ENCODE measurements at places on chromosomes 12 and 14.

GRCh38 chr14:50607181-50607580 is 47.2 kb downstream of the ATL1 start:
- peak; percentile 73 for DNase-seq

GRCh38 chr12:131591714-131592709 is 118.9 kb upstream of the SFSWAP start:
- DNase-seq: no peak

DNA sequence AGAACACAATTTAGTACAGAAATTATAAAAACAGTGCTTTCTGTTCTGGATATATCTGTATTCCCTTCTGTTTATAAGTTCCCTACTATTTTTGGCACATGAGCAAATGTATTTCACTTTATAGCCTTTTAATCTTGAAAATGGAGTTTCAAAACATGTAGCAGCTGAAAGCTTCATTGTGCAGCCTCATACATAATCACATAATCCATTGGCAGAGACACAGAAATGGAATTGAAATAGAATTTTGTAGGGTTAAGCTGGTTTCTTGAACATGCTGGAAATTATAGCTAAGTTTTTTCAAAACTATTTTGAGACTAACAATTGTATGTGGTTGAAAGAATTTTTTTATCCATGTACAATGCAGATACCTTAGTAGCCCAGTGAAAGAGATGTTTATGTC is 614.3 kb upstream of the MDGA2 start:
- DNase-seq: no peak

GRCh38 chr14:58826845-58827686 is 189.3 kb downstream of the DACT1 start:
- no peak for DNase-seq

- no peak for DNase-seq
Measured at GRCh38 chr12:56243731-56244181, 13.9 kb downstream of the SLC39A5 start.

- peak; percentile 36 for DNase-seq
Measured at GRCh38 chr14:61555056-61555838, 140.1 kb upstream of the HIF1A start.

DNA sequence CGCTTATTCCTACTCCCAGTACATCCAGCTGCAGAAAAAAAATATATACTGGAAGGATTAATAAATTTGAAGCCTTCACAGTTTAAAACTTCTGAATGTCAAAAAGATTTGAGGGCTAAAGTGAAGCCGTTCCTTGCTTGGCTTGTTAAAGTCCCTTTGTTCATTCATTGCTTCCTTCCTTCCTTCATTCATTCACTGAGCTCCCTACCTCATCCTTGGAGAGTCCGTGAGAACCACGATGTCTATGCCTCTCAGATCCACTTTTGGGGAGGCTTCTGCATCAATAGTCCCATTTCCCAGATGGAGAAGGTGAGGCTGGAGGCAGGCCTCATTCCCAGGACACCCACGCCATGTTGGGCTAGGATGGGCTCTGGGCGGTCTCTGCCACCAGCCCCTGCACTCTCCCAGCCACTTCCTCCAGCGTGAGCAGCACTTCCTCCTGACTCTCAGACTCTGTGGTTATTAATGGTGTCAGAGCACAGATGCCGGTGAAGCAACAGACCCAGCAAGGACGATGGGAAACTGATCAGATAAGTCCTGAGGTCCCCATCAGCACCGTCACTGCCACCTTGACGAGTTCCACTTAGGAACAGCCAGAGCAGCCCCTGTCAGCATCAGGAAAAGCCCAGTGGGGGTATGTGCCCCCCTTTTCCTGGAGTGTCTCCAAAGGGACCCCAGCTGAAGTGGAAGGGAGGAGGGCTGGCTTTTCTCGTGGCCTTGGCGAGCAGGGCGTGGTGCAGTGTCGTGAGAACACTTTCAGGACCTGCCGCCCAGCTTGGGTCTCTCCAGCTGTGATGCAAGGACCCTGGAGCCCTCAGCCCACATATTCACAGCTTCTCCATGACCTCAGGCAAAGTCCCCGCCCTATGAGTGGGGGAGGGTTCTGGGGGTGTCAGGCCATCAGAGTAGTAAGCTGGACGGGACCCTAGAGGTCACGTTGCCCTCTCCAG is 21.2 kb downstream of the ASB2 start:
- DNase-seq: no peak

GRCh38 chr12:109167781-109168180 is 51.4 kb downstream of the ACACB start:
- no peak for DNase-seq

- no peak for DNase-seq
Measured at GRCh38 chr12:87182696-87183233, 846.4 kb downstream of the C12orf50 start.

DNA sequence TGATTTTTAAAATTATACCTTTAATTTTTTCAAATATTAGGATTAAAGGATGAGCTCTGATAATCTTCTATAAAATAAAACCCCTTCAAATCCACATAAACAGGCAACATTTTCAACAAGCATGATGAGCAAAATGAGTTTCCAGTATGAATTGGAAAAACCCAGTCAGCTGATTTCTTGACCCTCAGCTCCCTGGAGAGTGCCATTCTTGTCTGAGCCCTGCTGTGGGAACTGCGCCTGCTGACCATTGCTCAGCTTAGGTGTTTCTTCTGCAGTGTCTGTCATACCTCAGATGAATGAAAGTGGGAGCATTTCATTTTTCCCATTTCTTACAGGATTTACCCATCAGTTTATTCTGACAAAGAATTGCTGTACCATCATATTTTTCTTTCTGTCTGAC is 27.6 kb downstream of the MAPKAPK5 start:
- DNase-seq: no peak

DNA sequence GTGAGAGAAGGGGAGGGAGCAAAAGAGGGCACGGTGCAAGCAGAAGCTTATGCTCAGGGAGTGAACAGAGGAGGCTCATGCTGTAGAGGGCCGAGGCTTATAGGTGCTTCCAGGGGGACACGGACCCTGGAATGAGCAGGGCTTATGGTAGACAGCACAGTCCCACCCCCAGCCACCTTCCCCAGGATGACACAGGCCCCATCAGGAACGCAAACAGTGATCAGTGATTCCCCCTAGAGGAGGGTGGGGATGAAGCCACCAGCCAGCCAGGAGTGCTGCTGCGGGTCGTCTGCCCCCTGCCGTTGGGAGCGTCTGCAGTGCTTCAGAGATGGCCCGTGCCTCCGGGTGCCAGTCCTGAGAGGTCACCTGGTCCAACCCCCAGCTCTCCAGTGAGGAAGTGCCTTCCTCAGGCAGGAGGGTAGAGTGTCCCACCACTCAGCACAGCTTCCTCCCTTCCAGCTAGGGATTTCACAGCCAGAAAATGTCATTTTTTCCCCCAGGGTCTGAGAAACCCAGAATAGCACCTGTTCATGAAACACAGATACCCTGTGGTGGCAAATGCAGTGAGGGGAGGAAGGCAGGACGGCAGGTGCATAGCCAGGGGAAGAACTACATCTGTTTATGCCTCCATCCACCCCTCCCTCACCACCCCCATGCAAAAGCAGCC is 60.7 kb downstream of the SLC6A12 start:
- peak; percentile 9 for DNase-seq

GRCh38 chr12:54442961-54443360 is 23.9 kb upstream of the ITGA5 start:
- DNase-seq: no peak

GRCh38 chr12:54230555-54230954 is 41.8 kb upstream of the SMUG1 start:
- no peak for DNase-seq

- DNase-seq: no peak
Measured at GRCh38 chr12:48336061-48336460, 14.7 kb downstream of the ZNF641 start.

DNA sequence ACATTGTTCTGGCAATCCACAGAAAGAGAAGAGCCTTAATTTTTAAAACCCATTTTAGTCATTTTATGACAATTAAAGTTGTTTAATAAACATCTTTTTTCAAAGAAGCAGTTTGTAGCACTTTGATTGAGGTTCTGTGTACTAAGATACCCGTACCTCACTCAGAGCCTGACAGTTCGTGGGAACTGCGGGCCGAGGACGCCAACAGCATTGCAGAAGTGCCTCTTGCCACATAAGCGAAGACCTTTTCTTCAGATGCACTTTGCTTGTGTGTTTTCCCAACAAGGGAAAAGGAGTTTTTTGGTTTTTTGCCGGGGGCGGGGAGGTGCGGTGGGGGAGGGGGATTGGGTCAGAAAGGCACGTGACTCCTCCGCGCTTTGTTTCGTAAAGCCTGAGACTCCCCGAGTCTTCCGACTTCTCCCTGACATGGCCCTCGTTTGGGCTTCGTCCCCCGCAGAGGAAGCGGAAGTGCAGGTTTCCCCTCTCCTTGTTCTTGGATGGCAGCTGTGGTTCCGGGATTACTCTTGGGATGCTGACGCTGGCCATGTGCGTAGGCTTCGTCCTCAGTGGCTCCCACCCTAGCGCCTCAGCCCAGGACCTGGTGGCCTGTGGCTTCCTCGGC is 70.8 kb downstream of the WDR20 start:
- DNase-seq: no peak

- no peak for DNase-seq
Measured at GRCh38 chr14:26074892-26075291, 522.9 kb downstream of the NOVA1 start.

GRCh38 chr12:112967858-112968257 is 10.5 kb upstream of the OAS2 start:
- no peak for DNase-seq

DNA sequence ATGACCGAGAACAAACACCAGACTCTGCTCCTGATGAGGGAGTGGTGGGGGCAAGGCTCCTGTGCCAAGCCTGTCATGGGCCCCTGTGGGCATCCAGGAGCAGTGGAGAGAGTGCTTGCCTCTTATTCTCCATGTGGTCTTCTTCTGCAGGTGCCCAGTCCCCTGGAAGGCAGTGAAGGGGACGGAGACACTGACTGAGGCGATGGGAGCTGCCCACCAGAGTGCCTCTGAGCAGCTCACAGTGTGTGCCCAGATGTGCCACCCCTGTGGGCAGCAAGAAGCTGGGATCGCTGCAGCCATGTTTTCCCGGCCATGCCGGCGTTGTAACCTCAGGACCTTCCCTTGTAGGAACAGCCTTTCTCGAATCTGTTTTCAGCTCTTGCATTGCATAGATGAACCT is 6.4 kb upstream of the EP400 start:
- DNase-seq: no peak

- no peak for DNase-seq
Measured at GRCh38 chr12:123748661-123749060, 13.4 kb upstream of the DNAH10 start.

DNA sequence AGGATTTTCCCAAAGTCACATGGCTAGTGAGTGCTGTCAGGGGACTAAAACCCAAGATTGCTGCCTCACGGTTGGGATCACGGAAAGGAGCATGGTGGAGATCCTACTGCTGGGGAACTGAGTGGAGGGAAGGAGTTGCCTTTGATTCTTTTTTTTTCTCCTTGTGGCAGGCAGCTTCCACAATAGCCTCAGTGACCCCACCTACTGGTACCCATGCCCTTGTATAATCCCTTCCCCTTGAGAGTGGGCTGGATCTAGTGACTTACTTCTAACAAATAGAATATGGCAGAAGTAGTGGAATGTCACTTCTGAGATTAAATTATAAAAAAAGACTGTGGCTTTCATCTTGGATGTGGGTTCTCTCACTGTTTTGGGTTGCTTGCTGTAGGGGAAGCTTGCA is 135.7 kb downstream of the DICER1 start:
- no peak for DNase-seq

- no peak for DNase-seq
Measured at GRCh38 chr12:50013361-50014147, 11.7 kb downstream of the RACGAP1 start.

- no peak for DNase-seq
Measured at GRCh38 chr14:76870166-76870565, 44.0 kb downstream of the LRRC74A start.

DNA sequence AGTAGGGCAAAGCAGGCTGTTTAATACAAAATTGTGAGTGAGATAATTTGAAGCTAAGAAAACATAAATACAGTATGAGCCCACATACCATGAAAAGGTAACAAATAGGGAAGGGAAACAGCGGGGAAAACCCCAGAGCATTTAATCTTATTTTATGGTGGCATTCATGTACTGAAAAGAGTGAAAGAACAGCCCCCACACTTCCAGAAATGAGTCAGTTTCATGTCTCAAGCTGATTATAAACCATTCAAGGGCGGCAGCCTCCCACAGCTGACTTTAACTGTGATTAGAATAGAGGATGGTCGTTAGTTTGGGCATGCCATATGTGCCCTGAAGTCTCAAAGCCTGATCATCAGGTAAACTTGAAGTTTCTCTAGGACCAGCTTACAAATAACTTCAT is 64.5 kb downstream of the FOXG1 start:
- no peak for DNase-seq

GRCh38 chr12:104535369-104535768 is 78.6 kb downstream of the CHST11 start:
- DNase-seq: peak; percentile 39

- no peak for DNase-seq
Measured at GRCh38 chr12:103975368-103975767, 9.7 kb downstream of the TDG start.

GRCh38 chr12:23560611-23561010 is 388.9 kb downstream of the SOX5 start:
- no peak for DNase-seq

- peak; percentile 66 for DNase-seq
Measured at GRCh38 chr12:68259318-68259940, 6.0 kb upstream of the IL22 start.

GRCh38 chr12:442235-442884 is 17.4 kb upstream of the B4GALNT3 start:
- peak; percentile 62 for DNase-seq

- DNase-seq: peak; percentile 90
Measured at GRCh38 chr12:77847680-77848431, 17.2 kb downstream of the NAV3 start.

DNA sequence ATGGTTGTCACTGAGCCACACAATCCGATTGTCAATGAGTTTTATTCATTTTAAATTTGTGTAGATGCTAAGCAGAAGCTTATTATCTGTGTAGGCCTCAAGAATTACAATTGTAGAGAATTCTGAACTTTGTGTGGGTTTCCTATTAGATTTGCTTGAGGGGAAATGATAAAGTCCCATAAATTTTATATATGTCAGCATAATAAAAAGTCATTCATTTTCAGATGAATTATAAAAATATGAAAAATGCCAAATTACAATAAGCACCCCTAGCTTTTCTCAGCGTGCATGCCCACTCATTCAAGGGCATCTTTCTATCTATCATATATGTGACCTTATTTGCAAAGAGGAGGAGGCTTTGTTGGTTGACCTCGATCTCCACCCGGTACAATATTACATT is 1041.1 kb upstream of the FOXG1 start:
- DNase-seq: no peak

DNA sequence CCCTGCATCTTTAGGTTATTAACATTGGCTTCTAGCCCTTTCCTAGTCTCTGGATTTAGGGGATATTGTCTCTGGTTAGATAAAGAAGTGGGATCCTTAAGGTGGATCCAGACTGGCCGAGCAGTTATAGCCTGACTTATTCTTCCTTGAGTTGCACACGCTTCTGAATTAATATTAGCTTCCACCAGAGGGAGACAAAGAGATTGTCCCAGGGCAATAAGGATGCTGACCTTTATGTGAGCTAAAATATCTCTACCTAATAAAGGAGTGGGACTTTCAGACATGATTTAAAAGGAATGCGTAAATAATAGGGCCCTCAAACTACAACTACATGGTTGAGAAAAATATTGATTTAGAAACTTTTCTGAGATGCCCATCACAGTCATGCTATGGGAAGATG is 139.7 kb downstream of the SLCO1B3 start:
- DNase-seq: peak; percentile 15

- DNase-seq: peak; percentile 62
Measured at GRCh38 chr14:77026166-77026929, 2.2 kb downstream of the IRF2BPL start.
